ENCODE measurements at places on chromosomes 6 and 20.

DNA sequence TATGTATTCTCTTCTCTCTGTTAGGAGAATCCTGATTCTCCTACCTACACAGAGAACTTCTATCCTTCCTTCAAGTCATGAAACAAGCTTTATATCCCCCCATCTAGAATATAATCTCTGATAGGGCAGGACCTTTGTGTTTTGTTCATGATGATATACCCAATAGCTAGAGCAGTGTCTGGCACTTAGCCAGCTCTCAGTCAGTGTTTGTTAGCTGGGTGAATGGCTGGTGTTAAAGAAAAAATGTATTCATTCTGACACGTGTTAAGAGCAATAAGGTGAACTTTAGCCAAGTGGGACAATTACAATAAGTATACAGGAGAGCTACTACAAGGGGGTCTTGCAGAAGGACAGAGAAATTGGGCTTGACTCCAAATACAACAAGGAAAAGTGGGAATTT is 34.3 kb upstream of the TNFRSF21 start:
- no peak for DNase-seq

DNA sequence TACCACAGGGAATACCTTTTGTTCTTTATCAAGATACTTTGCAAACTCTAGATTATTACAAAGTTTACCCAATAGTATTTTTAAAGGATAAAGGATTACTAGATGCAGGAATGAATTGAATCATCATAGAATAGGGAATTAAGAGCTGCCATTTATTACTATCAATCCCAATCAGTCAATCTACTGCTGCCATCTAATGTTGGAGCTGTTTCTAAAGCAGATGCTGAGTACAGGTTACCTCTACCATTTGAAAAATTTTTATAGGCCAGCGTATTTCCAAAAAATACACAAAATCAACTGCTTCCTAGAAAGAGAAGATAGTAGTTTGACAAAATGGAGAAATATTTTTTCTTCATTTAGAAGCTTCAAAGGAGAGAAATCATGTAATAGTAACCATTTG is 520.4 kb downstream of the ADGRB3 start:
- no peak for DNase-seq

DNA sequence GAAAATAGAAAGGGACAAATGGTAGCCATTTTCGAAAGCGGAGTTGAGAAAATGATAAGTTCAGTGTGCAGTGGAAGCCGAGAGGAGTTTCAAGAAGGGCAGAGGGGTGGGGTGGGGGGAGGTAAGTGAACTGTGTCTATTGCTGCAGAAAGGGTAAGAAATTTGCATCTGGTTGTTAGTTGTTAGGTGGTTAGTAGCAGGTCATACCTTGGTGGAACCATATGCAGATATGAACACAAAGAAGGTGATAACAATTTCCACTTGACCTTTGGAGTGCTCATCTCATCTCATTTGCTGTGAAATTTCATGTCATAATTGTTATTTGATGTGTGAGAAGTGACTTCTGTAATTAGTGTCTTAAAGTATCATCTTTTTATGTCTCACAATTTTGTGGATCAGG is 288.2 kb downstream of the QKI start:
- DNase-seq, result no peak

GRCh38 chr6:170021579-170021978 is 269.3 kb downstream of the DLL1 start:
- DNase-seq, result no peak

- no peak for DNase-seq
Measured at GRCh38 chr6:157596461-157596860, 215.5 kb downstream of the ZDHHC14 start.

All from stimulated activated CD4-positive, alpha-beta T cell treated with anti-CD3 and anti-CD28 coated beads, TNF-alpha, amount 100 ng/mL, for 1 hour (primary cell).